ENCODE measurements at places on chromosomes 6 and 20. TPM values are rescaled to one million over a fixed set of nuclear protein-coding genes. Genes with fewer than 3 reads are reported as not detected.

DNA sequence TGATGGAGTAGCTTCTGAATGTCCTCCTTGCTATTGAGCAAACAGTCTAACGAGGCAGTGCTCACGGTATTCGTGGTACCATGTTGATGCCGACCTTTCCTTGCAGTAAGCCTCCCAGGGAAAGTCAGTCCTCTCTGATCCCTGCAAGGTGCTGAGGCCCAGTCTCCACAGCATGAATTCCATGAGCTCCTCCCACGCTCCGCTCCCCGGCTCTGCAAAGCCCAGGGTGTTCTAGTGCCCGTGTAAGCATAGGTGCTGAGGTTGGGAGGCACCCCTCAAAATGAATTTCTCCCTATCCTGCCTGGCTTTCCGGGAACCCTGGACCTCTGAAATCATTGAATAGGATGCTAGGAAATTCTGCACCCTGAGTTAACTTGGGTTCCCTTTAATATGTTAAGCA, 251.0 kb downstream of the TAF4 start:
- no peak for DNase-seq

GRCh38 chr20:6920991-6921613, 153.6 kb downstream of the BMP2 start:
- DNase-seq: no peak

The SEL1L2 gene
- polyA plus RNA-seq: 10.5 TPM

- no peak for DNase-seq
Observed at GRCh38 chr20:39072132-39072531, 110.0 kb downstream of the DHX35 start.

DNA sequence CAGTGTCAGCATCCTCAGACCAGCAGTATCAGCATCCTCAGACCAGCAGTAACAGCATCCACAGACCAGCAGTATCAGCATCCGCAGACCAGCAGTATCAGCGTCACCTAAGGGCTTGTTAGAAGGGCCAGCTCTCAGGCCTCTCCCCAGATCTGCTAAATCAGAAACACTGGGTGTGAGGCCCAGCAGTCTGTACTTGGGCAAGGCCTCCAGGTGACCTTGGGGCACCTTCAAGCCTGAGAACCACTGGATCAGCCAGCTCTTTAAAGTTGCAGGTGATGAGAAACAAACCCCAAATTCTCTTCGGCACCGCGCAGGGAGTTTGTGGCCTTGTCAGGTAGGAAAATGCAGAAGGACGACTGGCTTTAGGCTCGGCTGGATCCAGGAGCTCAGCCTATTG, 290.5 kb upstream of the CDH4 start:
- no peak for DNase-seq

- DNase-seq: no peak
Observed at GRCh38 chr20:44891826-44892225, 6.3 kb downstream of the YWHAB start.

Data from heart left ventricle (tissue), 16 donors.